HuH-7.5 (cell line): ENCODE measurements at places on chromosomes 6 and 20.

DNA sequence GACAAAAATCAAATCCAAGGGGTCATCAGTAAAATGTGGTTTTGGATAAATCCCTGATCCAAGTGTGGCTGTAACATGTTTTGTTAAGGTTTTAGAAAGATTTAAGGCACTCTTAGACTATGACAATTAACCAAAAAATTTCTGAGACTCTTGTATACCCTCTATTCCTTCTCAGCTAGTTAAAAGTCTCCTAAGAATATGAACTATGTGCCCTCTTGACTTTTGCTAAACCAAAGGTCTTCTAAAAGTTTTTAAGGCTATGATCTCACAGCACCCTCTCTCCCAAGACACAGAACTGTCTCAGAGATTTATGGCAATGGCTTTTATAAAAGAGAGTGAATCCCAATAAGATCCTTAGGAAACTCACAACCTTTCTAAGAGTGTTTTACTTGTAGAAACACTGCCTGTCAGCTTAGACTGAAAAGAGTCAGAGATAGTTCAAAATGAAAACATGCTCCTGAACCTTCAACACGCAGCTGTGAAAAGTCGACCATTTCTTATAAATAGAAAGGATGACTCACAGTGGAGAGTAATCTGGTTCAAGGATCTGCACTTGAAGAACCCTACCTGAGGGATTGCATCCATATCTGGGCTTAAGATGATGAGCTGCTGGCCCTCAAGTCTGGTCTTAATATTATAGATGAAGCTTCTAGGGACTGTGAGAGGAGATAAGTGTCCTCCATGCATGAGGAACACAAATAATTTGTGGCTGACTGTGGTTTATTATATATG is 388.4 kb upstream of the GJE1 start:
- no peak for DNase-seq

- DNase-seq, result peak; percentile 34
These were observed 257.5 kb downstream of the ARID1B start for GRCh38 chr6:157034436-157035230.

GRCh38 chr6:50707652-50708300 is 5.5 kb upstream of the TFAP2D start:
- DNase-seq, result no peak

DNA sequence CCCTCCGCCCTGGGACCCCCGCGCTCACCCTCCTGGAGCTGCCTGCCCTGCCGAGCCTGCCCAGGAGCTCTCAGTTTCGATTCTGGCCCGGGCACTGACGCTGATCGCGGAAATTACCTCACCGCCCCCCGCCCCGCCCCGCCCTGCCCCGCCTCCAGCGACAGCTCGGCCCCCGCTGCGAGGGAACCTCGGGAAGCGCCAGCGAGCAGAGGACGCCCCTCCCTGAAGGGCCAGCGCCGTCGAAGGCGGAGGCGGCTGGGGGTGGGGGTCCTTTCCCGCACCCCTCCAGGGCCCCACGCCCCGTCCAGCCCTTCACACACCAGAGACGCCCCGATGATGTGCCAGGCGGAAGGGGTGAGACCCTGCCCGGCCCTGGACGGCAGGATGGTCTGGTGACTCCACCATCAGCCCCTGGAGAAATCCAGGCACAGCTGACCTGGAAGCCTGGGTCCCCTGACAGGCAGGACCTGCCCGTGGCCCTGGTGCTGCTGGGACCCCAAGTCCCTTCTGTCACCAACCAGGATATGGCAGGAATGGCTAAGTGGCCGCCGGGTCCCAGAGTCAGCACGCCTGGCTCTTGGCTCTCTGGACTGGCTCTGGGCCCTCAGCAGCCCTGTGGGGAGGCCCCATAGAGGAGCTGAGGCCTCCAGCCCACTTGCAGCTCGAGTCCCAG is at the start of gene HELZ2:
Gene HELZ2, minus strand, starts transcription at position 84 of the 673 bp plus-strand sequence. CDS start 1,854 bp downstream, outside the sequence.
- peak; percentile 92 for DNase-seq
